ENCODE measurements at places on chromosomes 13 and 19.

DNA sequence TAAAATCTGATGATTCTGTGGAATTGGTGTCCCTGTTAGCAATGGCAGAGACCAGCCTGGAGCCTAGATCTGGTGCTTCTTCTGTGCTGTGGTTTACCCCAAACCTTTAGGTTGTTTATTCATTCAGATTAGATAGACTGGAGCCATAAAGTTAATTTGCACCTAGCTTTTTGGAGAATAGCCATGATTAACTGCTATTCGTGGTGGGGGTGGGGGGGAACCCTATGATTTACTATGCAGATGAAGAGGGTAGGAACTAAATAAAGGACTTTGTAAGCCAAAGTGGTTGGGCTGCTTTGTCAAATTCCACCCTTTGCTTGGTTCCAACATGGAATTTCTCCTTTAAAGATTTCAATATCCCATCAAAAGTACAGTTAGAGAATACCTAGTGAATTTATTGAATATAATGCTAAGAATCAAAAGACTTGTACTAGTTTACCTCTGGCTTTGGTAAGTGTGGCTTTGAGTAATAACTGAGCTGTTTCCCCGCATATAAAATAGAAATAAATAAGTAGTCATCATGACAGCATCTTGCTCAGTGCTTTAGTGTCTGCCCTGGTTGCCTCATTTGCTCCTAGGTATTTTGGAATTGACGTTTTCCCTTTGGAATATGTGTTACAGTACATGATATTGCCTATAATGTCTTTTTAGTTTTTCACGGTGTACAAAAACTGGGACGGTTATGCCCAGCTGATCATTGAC, 27.6 kb downstream of the SKA3 start:
- no peak for DNase-seq

- DNase-seq, result no peak
Measured at GRCh38 chr13:112759053-112759452, 69.2 kb downstream of the ATP11A start.

- no peak for DNase-seq
Measured at GRCh38 chr19:47284324-47284899, 9.7 kb downstream of the INAFM1 start.

DNA sequence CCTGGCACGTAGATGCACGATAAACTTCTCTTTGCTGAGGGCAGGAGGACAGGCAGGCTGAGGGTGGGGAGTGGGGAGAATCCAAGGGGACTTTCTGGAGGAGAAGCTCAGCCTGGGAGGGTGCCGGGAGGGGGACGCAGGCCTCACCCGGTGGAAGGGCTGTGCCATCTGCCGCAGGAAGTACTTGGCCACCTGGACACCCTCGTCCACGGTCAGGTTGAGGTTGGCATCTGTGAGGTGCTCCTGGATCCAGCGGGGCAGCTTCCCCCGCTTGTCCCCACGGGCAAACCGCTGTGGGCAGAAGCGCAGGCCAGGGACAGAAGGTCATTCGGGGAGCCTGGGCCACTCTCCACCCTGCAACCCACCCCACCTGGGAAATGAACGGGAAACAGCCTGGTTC, 11.5 kb downstream of the KLC3 start:
- DNase-seq, result no peak

DNA sequence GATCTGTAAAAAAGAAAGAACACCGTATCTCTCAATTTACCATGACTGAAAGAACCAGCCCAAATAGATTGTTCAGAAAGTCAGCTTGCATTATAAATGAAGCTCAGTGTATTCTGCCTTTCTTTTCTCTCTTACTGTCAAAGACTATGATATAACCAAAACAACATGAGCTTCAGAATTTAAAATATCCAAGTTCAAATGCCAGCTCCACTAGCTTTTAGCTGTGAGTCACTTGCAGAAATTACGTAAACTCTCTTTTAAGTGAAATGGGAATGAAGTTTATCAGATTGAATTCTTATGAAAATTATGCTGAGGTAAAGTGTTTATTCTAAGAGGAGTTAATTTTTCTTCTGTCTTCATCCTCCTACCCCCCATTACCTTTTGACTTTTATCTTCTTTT, 20.0 kb upstream of the POSTN start:
- no peak for DNase-seq

GRCh38 chr19:5628919-5629481, 6.1 kb downstream of the SAFB start:
- no peak for DNase-seq

DNA sequence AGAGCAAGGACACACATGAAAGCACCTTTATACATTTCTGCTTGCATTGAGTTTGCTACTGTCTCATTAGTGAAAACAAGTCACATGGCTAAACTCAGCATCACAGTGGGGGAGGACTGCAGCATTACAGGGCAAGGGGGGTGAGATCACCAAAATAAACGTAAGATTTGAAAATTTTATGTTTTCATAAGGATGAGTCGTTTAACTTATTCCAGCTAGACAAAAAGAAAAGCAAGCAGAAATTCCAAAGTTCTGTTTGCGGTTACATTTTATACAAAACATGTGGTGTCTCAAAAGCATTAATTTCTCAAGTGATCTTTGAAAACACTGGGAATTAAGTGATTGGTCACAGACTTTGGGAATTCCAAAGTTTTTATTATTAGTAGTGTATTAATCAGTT, 261.4 kb upstream of the RXFP2 start:
- no peak for DNase-seq

- no peak for DNase-seq
Measured at GRCh38 chr13:49731766-49732165, 40.5 kb upstream of the EBPL start.

DNA sequence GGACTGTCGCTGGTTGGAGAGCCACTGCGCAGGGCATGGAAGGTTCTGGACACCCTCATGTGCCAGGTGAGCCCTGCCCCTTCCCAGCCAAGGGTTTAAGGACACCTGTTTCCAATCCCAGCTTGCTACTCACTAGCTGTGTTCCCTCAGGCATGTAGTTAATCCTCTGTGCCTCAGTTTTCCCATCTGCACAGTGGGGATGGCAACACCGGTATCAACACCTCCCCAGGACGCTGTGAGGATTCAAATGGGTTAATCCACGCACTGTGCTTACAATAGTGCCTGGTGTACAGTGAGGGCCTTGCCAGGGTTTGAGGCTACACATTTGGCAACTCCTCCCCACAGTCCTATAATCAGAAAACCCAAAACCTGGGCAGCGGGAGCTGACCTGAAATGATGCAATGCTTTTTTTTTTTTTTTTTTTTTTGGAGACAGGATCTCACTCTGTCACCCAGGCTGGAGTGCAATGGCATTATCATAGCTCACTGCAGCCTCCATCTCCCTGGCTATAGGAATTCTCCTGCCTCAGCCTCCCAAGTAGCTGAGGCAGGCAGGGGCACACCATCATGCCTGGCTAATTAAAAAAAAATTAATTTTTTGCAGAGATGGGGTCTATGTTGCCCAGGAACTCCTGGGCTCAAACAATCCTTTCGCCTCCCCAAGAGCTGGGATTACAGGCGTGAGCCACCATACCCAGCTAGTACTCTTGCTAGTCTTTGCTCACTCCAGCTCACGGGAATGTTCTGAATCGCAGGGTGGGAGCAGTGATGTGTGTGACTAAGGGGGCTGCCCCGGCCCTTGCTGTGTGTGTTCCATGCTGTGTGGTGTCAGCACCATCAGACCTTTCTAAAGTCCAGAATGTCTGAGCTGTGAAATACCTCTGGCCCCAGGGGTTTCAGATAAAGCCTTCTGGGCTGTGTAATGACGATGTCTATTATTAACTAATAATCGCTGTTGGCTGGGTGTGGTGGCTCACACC, 2.3 kb downstream of the ACP4 start:
- DNase-seq, result no peak

- DNase-seq, result no peak
Measured at GRCh38 chr13:21232196-21232595, 55.7 kb downstream of the MRPL57 start.

DNA sequence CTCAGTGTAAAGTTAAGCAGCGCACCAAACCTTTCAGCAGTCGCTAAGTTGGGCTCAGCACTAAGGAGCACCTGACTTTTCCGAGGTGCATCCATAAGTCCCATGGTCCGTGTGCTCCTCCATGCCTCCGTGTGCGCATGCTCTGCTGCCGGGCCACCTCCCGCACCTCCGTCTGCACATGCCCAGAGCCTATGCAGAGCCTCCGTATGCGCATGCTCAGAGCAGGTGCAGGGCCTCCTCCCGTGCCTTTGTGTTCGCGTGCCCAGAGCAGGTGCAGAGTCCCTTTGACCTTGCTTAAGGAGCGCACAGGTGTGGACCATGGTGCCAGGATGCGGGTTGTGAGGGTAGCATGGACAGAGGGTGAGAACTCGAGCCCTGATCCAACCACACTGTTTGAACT, 46.0 kb downstream of the ATP11A start:
- no peak for DNase-seq

GRCh38 chr19:16030964-16031871, 45.1 kb upstream of the TPM4 start:
- no peak for DNase-seq

- DNase-seq, result no peak
Measured at GRCh38 chr13:59229861-59230260, 933.9 kb downstream of the DIAPH3 start.

DNA sequence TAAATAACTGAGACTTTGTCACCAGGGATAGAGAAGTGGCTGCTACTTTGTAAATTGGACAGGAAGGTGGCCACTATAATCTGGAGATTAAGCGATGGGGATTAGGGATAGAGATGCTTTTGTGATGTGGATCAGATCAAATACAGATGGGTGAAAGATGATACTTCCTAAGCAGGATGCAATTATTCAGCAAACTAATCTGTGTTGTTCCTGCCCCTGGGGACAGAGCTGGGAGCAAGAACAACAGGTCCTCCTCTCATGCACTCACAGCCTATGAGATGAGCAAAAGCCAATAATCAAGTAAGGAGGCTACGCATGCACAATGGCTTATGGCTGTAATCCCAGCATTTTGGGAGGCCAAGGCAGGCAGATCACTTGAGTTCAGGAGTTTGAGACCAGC, 4.6 kb downstream of the RGL3 start:
- no peak for DNase-seq

- no peak for DNase-seq
Measured at GRCh38 chr19:10214784-10215183, 16.3 kb downstream of the S1PR2 start.

GRCh38 chr19:7526059-7526929, 3.9 kb downstream of the MCOLN1 start:
- no peak for DNase-seq

DNA sequence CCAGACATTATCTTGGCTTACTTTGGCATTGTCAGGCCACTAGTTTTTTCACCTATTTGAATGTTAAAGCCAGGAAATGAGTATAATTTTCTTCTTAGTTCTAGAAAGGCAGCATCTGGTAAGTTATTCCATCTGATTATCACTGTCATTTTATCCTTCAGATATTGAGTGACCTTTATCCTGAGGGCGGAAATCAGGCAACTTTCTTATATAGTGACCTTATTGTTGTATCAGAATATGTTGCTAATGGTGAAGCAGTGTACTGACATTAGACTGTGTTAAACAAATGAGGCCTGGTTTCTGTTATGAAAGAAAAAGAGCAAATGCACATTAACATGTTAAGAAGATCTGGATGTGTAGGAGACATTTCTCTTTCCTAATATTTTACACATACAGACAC, 5.4 kb upstream of the NDFIP2 start:
- DNase-seq, result no peak
